RPMI8226 (cell line): ENCODE measurements at places on chromosomes 13 and 19.
A peak's percentile ranks its signal among the peaks of the same experiment; 100 is the strongest.

DNA sequence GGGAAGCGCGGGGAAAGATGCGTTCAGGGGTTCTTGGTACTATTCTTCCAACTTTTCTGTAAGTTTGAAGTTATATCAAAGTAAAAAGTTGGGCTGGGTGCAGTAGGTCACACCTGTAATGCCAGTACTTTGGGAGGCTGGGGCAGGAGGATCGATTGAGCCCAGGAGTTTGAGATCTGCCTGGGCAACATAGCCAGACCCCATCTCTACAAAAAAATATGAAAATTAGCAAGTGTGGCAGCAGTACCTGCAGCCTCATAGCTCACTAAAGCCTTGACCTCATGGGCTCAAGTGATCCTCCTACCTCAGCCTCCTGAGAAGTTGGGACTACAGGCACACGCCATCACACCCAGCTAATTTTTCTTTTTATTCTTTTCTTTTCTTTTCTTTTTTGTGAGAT is 12.4 kb upstream of the ZNF77 start:
- peak; percentile 1 for DNase-seq

DNA sequence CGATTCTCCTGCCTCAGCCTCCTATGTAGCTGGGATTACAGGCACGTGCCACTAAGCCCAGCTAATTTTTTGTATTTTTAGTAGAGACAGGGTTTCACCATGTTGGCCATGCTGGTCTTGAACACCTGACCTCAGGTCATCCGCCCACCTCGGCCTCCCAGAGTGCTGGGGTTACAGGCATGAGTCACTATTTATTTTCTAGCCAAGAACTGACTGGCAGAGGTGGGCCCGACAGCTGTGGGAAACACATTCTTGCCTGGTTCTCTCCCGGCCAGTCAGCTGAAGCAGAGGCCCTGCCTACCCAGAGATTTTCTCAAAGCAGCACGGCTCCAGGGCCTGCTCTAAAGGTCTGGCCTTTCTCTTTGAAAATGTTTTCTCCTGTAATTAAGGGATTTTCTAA is 108.0 kb downstream of the KCTD15 start:
- DNase-seq = no peak

DNA sequence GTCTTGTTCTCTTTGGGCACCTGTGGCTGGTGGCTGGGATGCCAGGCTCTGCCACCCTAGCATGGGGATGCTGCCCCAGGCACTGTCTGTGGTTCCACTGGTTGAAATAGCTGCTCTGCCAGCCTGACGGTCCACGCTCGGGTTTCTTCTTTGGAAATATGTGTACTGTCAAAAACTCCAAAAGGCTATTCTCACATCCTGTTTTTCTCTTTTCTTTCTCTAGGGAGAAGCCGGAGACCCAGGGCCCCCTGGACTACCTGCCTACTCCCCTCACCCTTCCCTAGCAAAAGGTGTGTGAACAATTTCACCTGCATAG is 115.0 kb downstream of the RAB20 start:
- no peak for DNase-seq

DNA sequence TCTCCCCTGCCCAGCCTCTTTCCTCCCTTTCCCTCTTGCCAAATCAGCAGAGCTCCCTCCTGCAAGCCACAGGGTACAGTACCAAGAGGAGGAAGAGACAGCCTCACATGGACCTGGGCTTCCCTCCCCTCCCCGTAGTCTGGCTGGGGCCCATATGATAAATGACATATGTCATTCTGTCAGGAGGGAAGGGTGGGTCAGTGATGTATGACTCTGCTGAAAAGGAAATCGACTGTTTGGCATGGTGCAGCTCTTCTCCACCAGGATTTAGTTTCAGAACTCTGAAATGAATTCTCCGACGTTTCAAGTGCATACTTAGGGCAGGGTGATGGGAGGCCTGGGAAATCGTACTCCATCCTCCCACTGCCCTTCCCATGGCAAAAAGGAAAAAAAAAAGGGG is 9.8 kb downstream of the TSHZ3 start:
- DNase-seq = no peak

DNA sequence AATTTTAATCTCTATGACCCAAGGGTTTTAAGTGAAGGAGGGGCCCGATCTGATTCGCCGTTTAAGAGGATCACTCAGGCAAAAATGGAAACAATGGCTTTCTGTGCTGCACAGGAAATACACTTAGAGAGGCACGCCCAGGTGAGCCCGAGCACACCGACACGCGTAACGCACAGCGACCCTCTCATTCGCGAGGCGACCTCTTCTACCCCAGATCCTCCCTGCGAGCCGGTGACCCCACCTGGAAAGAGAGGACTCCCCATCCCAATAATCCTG is 216 bp downstream of the SH2D3A start:
- no peak for DNase-seq

DNA sequence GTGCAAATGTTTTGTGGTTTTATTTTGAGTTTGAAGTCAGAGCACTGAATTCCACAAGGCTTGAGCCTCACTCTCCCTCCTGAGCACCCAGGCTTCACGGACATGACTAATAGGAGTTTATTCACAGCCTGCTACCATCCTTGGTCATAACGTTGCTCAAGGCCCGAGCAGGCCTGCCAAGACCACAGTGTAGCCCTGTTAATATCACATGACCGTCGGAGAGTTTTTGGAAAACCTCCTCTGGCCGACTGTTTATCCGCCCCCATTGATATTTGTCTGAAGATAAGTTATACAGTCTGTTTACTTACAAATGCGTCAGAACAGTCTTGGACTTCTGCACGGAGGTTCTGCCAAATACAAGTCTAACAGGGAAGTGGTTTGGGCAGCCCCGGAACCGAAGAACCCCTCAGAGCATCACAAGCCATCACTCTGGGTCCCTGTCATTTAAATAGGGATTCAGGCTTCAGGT is 89.9 kb downstream of the COL4A2 start:
- DNase-seq = no peak

- DNase-seq = no peak
These were observed 88.4 kb upstream of the SOX1 start for GRCh38 chr13:111978546-111978945.

GRCh38 chr19:2478756-2479555 is 3.0 kb downstream of the GADD45B start:
- DNase-seq = peak; percentile 86

DNA sequence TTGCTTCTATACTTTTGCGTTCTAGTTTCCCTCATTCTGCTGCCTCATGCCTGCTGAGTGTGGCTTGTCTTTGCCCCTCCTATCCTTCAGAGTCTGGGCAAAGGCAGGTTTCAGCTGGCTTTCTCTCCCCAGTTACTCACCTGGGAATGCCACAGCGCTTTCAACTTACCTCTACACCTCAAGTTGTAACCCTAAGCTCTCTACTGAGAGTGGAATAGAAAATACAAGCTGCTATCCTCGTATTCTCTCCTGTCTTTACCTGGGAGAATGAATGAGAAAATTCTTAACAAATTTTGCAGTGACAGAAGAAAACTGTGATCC is 316.3 kb upstream of the KLF12 start:
- no peak for DNase-seq

DNA sequence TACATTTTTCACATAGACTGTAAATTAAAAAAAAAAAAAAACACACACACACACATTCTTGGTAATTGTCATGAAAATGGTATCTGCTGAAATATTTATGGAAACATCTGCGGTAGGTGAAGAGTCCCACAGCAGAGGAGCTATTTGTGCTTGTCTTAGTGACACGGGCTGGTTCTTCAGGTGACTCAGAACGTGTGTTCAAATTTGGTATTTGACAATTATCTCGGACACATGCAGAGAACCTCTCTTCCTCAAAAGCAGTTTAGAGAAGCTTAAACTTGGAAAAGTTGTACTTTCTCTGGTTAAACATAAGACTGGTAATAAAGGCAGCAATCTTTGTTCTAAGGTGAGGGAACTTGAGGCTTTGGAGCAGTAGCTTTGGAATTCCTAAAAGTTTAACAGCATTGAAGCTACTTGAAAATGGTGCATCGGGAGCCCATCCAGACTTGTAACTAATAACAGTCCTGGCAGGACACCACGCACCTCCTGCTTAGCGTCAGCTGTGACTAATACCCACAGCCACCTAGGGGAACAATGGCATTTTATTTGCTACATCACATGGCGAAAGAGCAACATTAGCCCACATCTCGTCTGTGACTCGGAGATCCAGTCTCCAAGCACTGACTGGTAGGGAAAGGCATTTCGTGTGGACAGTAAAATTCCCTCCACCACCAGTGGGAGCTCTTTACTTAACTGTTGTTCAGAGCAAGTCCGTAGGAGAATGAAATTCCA is 1505.1 kb upstream of the SLC10A2 start:
- DNase-seq = peak; percentile 25

- DNase-seq = no peak
These were observed 504.3 kb downstream of the IRS2 start for GRCh38 chr13:109281903-109282635.

GRCh38 chr13:77898097-77898496 is 20.5 kb downstream of the EDNRB start:
- no peak for DNase-seq

DNA sequence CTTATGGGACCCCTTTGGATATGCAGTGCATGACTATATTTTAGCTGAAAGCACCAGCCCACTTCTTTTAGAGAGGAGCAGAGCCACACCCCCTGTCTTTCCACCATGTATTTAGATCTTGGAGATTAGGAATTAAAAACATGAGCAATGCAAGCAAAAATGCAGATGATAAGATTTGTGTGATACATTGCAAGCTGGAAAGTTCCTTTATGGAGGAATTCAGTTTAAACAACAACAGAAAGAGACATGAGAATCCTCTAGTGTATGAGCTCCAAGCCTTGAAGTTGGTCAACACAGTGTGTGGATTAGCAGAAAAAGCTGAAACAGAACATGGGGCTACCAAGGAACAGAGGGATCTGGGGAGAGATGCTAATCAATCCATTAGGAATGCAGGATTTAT is 529.8 kb upstream of the NBEA start:
- no peak for DNase-seq

- DNase-seq = no peak
These were observed 16.9 kb downstream of the ZNF331 start for GRCh38 chr19:53554804-53555203.

- no peak for DNase-seq
These were observed 7.6 kb upstream of the HMG20B start for GRCh38 chr19:3565139-3565538.

GRCh38 chr19:51161266-51161665 is 19.2 kb downstream of the SIGLEC7 start:
- DNase-seq = no peak

- DNase-seq = no peak
These were observed 208.3 kb upstream of the PCDH9 start for GRCh38 chr13:67438465-67438864.

DNA sequence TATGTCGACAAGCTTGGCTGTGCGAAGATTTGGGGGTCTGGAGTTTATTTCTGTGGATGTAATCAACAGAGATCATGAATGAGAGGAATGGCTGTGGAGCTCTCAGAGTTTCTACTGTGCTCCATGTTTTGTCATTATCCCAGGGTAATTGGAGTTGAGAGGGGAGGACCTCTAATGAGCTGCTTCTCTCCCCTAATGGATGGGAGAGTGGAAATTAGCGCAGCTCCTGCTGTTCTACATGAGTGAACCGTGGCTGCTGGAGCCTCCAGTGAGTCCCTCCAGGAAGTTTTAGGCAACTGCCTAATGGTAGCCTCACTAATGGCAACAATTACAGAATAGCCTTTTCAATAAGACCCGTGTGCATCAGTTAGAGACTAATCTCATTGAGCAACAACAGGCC is 31.3 kb upstream of the FGF9 start:
- DNase-seq = no peak

DNA sequence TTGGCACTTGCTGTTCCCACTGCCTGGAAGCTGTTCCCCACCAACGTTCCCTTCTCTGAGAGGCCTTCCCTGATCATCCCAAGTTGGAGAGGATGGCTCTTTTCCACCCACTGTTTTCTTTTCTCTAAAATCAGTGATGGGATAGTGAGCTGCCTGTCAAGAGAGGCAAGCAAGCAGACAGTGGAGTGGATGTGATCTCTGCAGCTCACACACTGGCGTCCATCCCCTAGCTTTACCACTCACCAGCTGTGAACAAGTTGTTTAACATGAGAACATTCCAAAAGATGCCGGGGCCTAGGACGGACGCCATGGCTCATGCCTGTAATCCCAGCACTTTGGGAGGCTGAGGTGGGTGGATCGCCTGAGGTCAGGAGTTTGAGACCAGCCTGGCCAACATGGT is 28.0 kb upstream of the SEMA6B start:
- no peak for DNase-seq

- DNase-seq = no peak
These were observed 50.1 kb upstream of the FREM2 start for GRCh38 chr13:38636761-38637160.

- DNase-seq = no peak
These were observed 2.1 kb downstream of the ZNF575 start for GRCh38 chr19:43534816-43535761.

DNA sequence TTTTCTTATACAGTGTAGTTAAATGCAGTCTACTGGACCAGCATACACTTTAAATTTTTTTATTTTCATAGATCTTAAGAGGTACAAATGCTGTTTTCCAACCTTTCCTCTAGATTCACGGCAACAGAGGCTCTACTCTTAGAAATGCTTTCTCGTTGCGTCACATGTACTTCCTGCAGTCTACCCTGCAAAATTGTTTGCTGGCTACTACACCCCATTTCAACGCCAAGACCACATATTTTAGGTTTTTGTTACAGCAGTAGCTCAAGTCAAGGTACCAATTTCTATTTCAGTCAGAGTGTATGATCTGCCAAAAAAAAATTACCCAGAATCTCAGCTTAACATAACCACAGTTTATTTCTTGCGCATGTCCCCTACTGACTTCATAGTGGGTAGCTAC is 94.1 kb downstream of the TNFSF13B start:
- DNase-seq = no peak

- DNase-seq = peak; percentile 14
These were observed 305.1 kb downstream of the ITGBL1 start for GRCh38 chr13:101757446-101758039.

DNA sequence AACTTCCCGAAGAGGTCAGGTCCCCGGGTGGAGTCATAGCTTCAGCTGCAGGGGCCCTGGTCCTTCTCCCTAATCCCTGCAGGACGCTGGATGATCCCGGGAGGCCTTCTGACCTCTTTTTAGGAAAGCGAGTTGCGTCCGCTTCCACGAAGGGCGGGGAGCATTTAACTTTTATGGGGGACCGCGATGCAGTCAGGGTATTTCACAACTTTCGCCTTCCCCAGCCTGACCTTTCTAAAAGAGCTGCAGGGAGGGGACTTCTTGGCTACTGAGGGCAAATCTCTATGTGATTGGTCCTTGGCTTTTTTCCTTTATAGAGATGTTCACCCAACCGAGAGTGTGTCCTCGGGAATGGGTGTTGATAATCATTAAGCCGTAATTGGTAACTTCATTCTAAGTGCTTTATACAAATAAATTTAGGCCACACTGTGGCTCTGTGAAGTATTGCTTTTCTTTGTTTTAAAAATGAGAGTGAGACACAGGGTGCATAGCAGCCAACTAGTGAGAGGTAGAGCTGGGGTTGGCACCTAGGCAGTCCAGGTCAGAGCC is 778 bp downstream of the ZNF230 start:
- DNase-seq = peak; percentile 3

- no peak for DNase-seq
These were observed 735 bp downstream of the BRSK1 start for GRCh38 chr19:55284405-55285058.

GRCh38 chr13:104006625-104007075 is 940.4 kb upstream of the SLC10A2 start:
- peak; percentile 83 for DNase-seq

- DNase-seq = no peak
These were observed 1022.0 kb downstream of the EFNB2 start for GRCh38 chr13:105513448-105513847.

GRCh38 chr19:30862876-30863275 is 486.4 kb downstream of the TSHZ3 start:
- DNase-seq = no peak
